ENCODE measurements at places on chromosomes 12 and 14.

- peak; percentile 20 for DNase-seq
Measured at GRCh38 chr12:29782285-29782870, 1.4 kb downstream of the TMTC1 start.

DNA sequence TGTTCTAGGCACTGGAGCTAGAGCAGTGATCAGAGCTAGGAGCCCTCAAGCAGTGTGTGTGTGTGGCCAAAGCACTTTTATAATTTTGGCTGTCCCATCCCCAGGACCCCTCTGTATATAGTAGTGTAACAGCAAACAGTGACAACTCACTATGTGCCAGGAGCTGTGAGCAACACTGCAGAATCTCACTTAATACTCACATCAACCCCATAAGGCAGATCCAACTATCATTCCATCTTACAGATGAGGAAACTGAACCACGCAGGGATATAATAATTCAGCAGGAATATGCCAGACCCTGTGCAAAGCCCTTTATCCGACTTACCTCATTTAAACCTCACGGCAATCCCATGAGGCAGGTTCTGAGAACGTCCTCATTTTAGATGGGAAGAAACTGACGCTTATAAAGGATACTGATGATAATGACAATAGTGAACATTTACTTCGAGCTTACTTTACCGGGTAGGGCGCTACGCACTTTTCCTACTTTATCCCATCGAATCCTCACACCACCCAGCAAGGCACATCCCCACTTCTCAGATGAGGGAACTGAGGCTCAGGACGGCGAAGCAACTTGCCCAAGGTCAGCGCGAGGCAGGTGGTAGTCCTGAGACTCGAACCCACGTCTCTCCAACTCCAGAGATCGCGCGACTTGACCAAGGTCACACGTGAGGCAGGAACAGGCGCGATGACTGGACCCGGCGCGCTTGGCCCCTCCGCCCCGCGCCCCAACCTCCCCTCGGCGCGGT lies 687 bp downstream of the RAB35 start:
- DNase-seq, result no peak

DNA sequence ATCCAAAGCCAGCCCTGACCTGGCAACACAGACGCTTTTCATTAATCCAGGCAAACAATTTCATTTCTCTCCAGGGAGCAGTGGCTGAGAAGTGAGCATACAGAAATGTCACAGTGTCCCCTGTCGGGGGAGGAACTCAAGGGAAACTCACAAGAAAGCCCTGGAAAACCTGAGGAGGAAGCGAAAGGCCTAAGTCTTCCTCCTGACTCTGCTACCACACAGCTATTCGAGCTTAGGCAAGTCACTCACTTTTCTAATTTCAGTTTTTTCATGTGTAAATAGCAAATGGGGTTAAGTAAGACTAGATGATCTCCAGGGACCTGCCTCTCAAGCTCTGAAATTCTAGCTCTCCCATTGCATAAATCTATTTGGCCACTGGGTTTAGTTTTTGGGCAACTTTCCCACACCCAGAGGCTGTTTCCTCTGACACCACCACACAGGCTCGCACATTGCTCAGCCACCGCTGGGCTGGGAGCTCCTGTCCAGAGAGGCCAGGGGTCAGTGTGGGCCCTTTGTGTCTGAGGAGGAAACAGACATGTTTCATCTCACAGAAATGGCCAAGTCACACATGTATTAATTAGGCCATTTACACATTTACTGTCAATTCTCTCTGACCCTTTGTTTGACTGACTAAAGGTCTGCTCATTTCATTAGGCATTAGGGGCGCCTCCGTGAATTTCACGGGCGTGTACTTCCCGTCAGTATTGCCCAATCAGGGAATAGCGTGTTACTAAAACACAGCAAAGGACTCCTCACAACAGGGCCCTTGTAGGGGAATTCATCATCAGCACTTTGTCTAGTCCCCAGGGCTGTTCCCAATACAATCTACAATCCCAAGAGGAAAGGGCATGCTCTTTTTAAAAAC lies 9.8 kb upstream of the PNMA1 start:
- DNase-seq, result peak; percentile 85

GRCh38 chr12:117298648-117299225 lies 62.7 kb downstream of the NOS1 start:
- DNase-seq, result no peak

DNA sequence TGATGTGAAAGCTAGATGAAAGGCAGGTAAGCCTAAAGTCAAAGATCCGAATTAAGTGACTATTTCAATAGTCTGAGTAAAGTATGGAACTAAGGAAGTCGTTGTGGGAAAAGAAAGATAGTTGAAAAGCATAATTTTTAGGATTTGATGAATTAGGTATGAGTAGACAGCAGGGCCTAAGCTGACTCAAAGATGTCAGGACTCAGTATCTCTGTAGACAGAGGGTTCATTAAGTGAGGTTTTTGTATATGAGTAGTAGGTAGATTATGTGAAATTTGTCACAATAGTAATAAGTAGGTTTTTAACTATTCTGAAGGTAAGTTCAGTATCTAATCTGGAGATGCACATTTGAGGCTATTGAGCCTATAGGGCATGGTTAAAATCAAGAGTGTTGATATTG lies 196.4 kb downstream of the RASSF9 start:
- DNase-seq, result no peak

GRCh38 chr12:62599854-62600437 lies 133.3 kb downstream of the MON2 start:
- DNase-seq, result no peak

GRCh38 chr14:78690836-78691235 lies 520.7 kb downstream of the NRXN3 start:
- DNase-seq, result no peak

GRCh38 chr12:123010681-123011080 lies 30.2 kb downstream of the ARL6IP4 start:
- DNase-seq, result no peak

DNA sequence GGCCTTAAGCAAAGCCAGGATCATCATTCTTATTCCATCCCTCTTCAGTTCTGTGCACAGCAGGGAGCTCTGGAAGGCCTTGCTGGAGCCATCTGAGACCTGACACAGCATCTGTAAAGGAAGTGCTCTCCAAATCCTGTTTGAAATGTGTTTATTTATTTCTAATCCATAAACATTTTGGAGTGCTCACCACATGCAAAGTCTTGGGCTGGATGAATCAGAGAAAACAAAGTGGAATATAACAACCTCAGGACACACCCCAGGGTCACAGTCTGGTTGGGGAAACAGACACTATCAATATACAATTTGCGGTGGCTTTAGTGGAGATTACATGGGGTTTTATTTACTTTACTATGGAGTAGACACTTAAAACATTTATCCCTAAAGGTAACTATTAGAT lies 54.3 kb downstream of the BMP4 start:
- DNase-seq, result no peak

All from NCI-H2107 (cell line).